HEK293T (cell line): ENCODE measurements at places on chromosomes 3 and 15.
A peak's percentile ranks its signal among the peaks of the same experiment; 100 is the strongest.

GRCh38 chr3:105688821-105689220, 180.0 kb downstream of the CBLB start:
- DNase-seq: no peak

- no peak for DNase-seq
Observed at GRCh38 chr3:53650928-53651661, 156.7 kb downstream of the CACNA1D start.

- DNase-seq: no peak
Observed at GRCh38 chr15:83815506-83815905, 161.6 kb downstream of the ADAMTSL3 start.

- no peak for DNase-seq
Observed at GRCh38 chr3:8536096-8537056, 34.8 kb downstream of the LMCD1 start.

GRCh38 chr3:127003601-127004280, 20.8 kb downstream of the PLXNA1 start:
- no peak for DNase-seq

GRCh38 chr3:11624704-11625375, 18.9 kb downstream of the VGLL4 start:
- DNase-seq: no peak

GRCh38 chr3:45841420-45841756, 531 bp downstream of the LZTFL1 start:
- DNase-seq: peak; percentile 24

- DNase-seq: no peak
Observed at GRCh38 chr3:169774186-169774585, 990 bp downstream of the MYNN start.

GRCh38 chr3:177860184-177860583, 662.9 kb upstream of the TBL1XR1 start:
- DNase-seq: no peak

- no peak for DNase-seq
Observed at GRCh38 chr3:69692761-69693160, 46.5 kb upstream of the MITF start.

GRCh38 chr3:175668300-175668699, 809.2 kb downstream of the NAALADL2 start:
- no peak for DNase-seq

DNA sequence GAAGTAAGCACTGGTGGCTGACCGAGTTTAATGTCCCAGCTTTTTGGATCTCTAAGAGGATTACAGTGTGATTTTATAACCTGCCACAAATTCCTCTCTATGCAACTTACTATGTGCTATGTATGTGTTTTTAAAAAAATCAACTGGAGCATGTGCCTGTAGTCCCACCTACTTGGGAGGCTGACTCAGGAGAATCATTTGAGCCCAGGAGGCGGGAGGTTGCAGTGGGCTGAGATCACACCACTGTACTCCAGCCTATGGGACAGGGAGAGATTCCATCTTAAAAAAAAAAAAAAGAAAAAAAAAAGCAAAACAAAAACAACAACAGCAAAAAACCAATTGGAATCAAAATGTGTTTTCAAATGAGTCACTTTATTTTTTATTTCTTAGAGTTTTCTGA, 29.6 kb downstream of the DUT start:
- DNase-seq: no peak

DNA sequence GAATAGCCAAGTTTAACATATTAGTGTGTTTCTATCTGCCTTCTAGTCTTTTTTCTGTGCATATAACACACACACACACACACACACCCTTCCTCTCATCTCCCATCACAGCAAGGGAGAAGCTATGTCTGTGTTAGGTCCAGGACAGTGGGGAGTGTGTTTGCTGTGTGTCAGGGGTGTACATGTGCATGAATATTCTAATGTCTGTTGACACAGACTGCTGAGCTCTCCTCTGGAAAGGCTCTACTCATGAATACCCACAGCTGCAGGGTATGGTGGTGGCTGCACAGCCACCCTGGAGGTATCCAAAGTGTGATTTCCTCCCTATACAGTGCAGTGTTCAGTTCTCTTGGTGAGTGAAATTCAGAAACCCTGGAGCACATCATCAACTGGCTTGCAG, 42.9 kb downstream of the ARNT2 start:
- DNase-seq: no peak

- DNase-seq: no peak
Observed at GRCh38 chr3:32945136-32945535, 6.3 kb upstream of the CCR4 start.

DNA sequence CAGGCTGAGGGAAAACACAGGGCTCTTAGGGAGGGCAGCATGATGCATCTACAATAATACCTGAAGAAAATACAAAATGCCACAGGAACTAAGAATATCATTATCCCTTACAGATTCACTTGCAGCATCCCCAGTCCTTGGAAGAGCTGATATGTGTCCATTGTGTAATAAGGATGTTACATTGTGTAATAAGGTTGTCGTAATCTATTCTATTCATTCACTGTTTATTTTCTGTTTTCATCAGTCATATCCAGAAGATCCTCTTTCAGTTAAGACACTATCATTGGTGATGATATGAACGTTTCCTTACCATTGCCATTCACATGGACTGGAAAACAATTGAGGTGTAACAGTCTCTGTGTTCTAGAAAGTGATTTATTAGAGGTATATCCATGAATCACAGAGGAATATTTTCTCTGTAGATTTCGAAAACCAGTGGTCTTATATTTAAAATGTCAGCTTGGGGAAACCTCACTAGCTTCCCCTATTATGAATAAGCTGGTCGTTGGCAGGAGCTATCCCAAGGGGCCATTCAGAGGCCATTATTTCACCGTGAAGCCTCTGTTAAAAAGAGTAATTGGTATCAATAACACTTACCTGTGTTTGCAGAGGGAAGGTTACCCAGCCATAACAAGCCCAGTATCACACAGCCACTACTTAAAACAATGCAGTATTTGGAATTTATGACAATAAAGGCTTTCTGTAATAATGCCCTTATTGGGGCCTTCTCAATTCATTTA, 241.1 kb downstream of the ZNF385D start:
- no peak for DNase-seq

DNA sequence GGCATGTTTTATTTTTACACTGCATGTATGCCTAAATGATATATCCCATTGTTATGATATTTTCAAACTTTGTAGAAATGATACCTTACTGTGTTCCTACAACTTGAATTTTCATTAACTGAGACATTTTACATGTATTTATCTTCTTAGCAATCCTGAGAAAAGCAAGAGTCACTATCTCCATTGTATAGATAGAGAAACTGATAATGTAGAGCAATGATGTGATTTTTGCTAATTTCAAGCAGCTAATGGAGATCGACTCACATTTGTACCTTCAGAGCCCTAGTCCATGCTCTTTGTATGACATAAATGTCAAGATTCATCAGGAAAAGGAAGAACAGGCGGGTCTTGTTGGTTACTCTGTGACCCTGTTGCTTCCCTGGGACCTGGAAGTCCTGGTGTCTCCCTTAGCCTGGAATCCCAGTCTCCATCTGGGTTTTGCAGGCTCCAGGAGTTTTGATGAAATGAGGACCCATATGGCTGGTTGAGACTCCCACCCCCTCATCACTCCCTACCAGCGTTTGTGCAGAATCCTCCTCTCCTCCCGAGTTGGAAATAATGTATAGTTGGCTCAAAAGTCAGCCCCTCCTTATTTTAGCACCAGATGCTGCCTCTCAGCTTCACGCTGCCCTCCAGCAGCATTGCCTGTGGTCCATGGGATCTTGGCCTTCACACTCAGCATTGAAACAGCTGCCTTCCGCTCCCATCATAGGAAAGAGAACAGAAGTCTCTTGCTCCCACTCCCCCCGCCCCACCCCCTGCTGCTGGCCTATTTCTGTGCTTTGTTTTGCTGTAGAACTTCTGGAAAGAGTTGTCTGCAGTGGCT, 67.1 kb downstream of the APBA2 start:
- no peak for DNase-seq

DNA sequence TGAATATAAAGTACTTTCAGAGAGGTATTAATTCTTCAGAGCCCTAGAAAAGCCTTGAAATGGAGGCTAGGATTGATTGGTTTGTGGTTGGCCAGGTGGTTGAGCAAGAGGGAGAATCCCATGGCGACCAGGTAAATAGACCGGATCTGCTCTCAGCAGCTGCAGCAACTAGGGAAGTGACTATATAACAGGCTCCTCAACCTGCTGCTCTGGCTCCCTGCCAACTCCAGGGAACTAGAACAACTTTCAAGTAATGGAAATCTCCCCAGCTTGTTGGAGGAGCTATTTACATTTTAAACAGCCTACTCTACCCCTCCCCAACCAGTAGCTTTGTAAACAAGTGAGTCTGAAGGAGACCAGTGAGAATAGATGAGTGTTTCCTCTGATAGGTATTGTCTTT, 121.8 kb upstream of the CADM2 start:
- peak; percentile 5 for DNase-seq

DNA sequence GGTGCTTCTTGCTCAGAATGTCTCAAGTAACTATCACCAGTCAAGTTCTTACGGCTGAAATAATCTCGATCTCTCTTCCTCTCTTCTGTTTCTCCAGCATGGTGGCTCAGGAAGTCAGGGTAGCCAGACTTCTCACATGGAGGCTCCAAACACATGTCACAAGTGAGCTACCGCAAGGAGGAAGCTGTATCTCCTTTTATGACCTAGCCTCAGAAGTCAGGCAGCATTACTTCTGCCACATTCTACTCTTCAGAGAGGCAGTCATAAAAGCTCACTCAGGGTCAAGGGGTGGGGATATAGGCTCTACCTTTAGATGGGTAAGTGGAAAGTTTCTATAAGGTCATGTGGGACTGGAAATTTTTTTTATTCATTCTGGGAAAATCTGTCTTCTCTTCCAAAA, 86.6 kb upstream of the NEO1 start:
- DNase-seq: no peak

GRCh38 chr15:33022629-33023028, 171.9 kb downstream of the FMN1 start:
- DNase-seq: peak; percentile 7

GRCh38 chr3:25594007-25594502, 70.7 kb downstream of the TOP2B start:
- DNase-seq: peak; percentile 48

- no peak for DNase-seq
Observed at GRCh38 chr3:129486664-129487035, 41.8 kb upstream of the RHO start.

DNA sequence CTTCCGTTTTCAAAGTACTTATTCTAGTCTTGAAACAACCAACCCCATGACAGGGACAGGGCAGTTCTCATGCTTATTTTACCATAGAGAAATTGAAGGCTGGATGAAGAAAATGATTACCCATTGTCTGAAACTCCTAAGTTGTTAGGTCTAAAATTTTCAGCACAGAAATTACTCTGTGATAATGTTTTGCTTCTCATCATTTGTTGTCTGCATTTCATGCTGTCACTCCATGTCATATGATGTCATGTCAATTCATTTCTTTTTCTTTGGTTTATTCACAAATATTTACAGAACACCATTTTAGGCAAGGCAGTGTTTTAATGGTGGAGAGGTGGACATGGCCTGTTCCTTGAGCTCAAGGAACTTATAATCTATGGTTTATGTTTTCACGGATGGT, 98.2 kb upstream of the RASGRP1 start:
- DNase-seq: no peak

- no peak for DNase-seq
Observed at GRCh38 chr3:105255350-105255749, 111.4 kb upstream of the ALCAM start.

- no peak for DNase-seq
Observed at GRCh38 chr15:48757661-48758060, 53.2 kb downstream of the CEP152 start.

DNA sequence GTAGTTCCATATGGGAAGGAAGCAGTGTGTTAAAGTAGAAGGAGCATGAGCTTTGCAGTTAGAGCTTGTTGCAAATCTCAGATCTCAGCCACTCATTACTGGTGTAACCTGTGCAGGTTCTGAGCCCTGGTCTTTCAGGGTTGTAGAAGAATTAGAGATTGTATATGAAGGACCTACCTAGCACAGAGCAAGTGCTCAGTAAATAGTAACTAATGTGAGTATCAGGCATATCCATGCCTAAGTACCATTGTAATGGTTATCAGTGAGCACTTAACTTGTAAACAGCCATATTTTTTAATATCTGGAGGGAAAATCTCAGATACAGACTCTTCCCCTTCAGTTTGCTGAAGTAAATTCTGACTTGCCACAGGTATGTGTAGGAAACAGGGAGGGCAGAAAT, 59.3 kb downstream of the MAP6D1 start:
- no peak for DNase-seq

DNA sequence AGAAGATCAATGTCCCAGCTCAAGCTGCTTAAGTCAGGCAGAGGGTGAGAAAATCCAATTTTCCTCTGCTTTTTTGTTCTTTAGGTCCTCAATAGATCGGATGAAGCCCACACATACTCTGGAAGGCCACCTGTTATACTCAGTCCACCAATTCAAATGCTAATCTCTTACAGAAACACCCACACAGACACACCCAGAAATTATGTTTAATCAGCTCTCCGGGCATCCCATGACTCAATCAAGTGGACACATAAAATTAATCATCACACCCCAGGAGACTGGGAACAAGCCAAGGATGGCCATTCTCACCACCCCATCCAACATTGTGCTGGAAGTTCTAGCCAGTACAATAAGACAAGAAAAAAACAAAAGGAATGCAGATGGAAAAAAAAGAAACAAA, 67.8 kb upstream of the SLC24A5 start:
- DNase-seq: no peak

GRCh38 chr3:119416873-119417272, 46.5 kb downstream of the TMEM39A start:
- no peak for DNase-seq

DNA sequence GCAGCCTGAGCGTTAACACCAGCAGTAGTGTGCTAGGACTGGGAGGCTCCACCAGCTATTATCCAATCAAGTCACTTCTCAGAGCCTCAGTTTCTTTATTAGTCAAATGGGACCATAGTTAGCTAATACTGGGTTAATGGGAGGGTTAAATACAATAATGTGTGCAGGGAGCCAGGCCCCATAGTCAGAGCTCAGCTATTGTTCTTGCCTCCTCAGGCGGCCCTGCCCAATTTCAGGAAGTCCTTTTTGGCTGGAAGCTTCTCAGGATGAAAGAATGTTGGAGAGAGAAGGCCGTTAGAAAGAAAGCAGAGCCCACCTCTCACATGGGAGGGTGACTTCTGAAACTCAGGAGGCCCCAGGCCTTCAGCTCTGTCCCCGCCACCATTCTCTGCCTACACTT, 39.5 kb upstream of the SMAD6 start:
- DNase-seq: no peak

GRCh38 chr3:100830931-100831330, 121.6 kb downstream of the TFG start:
- no peak for DNase-seq

GRCh38 chr15:55829826-55830225, 86.9 kb upstream of the PRTG start:
- no peak for DNase-seq

GRCh38 chr15:60673918-60674558, 195.1 kb upstream of the ICE2 start:
- DNase-seq: peak; percentile 15

DNA sequence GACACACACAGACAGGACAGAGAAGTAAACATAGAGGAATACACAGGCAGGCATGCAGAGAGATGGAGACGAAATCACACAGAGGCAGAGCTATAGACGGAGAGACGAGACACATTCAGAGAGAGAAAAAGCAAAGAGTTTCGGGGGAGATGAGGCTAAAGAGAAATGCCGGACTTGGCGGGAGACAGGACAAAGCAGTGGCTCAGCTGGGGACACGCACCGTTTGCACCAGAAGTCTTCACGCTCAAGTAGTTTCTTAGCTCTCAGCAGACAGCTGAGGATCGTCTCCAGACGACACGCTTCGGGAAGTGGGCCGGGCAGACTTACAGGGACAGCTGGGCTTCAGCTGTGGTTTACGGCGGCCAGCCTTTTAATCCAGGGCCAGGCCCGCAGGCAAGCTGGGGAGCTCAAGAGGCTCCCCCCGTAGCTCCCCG, 56.2 kb upstream of the DLG1 start:
- no peak for DNase-seq

- DNase-seq: no peak
Observed at GRCh38 chr15:44788748-44789147, 52.4 kb downstream of the TRIM69 start.
